ENCODE measurements at places on chromosomes 16 and 17.
A peak's percentile ranks its signal among the peaks of the same experiment; 100 is the strongest.

DNA sequence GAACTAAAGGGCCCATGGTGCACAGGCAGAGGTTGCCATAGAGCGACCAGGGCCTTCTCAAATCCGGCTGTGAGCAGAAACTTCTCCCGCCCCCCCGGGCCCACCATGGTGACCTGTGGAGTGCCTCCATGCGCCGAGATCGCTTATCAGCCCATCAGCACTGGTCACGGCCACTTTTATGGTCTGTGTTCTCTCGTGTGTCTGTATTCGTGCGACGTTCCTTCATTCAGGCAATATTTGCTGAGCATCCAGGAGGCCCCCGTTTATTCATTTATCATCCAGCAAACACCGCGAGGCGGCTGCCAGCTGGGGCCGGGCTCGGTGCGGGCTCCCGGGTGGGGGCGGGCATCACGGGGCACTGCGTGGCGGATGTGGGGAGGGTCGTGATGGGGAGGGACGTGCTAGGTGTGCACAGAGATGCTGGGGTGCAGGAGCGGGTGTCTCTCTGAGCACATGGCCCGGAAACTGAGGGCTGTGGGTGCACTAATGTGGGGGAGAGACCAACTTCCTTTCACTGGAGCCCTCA is 88.0 kb upstream of the CBX4 start:
- DNase-seq: no peak

GRCh38 chr16:63466-63865 is 9.0 kb downstream of the RHBDF1 start:
- no peak for DNase-seq

DNA sequence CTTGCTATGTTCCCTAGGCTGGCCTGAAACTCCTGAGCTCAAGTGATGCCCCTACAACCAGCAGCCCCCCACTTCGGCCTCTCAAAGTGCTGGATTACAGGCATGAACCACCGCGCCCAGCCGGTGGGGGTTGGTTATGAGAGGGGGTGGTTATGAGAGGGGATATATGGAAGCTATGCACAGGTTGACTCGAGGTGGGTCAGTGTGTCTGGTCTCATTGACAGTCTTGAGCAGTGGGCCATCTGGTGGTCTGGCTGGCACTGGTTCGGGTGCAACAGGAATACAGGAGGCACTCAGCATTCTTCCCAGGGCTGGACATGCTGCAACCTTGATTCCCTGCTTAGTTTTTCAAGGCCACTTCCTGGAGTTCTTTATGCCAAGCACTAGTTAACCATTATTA is 5.6 kb upstream of the STX1B start:
- no peak for DNase-seq

GRCh38 chr17:2090804-2091534 is 36.1 kb downstream of the HIC1 start:
- no peak for DNase-seq

DNA sequence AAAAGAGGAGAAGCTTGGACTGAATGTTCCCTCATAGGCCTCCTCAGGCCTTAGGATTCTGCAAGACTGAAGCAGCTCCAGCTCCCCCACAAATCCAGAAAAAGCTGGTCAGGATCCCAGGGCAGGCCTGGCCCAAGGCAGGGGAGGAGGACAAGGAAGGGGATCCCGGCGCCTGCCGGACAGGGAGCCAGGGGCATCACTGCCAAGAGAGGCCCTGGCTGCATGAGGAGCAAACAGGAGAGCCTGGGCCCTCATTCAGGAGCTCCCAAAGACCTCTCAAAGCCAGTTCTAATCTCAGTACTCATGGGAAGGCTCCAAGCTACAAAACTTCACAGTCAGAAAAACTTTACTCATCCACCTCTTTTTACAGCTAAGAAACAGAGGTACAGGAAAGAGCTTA is 67.3 kb downstream of the ZNF423 start:
- DNase-seq: no peak

DNA sequence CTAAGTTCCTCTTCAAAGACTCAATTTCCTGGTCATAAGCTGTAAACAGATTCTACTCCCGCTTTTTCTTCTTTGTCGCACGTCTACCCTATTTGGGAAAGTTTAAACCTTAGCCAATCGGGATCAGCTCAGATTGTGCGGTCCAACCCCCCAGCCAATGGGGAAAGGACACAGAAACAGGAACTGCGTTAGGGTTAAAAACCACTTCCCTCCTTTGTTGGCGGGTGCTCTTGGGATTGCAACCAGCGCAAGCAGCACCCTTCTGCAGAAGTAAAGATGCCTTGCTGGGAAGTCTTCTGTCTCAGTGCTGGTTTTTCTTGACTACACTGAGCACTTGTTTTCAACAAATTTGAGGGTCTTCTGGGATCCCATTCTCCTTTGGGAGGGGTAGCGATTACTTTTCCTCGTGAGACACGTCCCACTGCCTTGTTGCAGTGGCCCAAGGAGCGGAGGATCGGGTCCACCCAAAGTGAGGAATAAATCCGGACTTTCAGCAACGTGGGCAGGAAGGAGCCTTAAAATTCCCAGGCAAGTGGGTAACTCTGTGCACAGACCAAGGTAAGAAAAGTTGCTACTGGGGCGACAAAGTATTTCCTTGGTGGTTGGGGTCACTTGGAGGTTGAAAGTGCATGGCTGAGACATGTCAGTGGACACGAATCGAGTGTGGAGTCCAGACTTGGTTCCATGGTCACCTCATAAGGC is 1.0 kb upstream of the YPEL3 start:
- no peak for DNase-seq

DNA sequence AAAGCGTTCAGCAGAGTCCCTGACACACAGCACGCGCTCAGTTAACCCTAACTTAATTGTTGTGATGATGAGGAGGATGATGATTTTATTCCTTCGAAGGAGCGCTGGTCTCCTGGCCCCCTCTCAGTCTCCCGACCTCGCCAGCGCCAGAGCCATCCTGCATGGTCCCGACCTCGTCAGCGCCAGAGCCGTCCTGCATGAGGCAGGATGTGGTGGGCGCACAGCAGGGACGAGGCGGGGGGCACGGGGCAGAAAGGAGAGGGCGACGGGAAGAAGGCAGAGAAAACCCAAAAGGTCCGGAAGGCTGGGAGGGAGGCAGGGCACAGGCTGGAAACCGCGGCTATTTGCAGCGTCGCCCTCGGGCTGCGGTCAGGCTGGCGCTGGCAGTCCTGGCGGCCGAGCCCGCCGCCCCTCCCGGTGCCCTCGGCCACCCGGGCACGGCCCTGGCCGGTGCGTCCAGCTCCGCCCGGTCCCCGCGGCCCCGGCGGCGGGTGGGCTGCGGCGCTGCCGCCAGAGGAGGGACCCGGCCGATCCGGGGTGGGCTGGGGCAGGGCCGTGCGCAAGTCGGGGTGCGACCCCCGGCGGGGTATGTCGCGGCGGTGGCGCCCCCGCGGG is 3.0 kb upstream of the TAC4 start:
- no peak for DNase-seq

DNA sequence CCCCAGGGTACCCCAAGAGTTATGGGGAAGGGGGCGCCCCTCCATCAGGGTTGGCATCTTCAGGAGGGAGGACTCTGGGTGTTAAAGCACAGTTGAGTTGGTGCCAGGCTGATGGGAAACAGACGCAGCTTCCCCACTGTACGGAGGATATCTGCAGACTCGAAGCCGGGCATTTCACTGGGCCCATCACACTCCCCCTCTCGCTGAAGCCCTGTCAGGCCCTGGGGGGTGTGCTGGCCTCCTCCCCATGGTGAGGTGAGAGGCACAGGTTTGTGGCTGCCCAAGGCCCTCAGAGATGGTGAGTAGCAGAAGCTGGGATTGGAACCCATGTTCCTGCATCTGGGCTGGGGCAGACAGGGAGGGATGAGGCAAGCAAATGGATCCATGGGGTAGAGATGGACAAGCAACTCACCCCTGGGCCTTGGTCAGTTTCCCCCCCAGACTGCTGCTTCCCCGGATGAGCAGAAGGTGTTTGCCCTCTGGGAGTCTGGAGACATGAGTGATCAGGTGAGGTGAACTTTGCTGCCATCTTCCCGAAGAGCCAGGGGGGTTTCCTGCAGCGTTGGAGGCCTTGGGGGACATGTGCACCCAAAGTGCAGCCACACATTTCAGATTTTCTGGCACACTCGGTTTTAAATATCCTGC is 31.0 kb downstream of the POLR3E start:
- no peak for DNase-seq

- no peak for DNase-seq
These were observed 83.3 kb upstream of the TNRC6C start for GRCh38 chr17:77875051-77875780.

DNA sequence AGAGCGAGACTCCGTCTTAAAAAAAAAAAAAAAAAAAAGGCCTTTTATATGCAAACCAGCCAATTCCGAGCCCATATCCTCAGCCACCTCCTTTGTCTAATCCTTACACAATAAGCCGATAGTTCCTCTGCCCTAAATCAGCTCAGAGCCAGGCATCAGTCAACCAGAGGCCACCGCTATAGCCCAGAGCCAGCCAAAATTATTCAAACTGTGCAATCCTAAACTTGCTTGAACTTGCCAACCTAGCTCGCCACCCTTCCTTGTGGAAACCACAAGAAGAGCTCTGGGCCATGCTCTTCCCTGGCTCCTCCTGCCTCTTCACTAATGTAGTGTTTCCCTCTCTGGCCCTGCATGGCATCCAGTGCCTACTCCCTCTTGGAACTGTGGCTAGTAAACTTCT is 17.7 kb downstream of the ITGAL start:
- no peak for DNase-seq

DNA sequence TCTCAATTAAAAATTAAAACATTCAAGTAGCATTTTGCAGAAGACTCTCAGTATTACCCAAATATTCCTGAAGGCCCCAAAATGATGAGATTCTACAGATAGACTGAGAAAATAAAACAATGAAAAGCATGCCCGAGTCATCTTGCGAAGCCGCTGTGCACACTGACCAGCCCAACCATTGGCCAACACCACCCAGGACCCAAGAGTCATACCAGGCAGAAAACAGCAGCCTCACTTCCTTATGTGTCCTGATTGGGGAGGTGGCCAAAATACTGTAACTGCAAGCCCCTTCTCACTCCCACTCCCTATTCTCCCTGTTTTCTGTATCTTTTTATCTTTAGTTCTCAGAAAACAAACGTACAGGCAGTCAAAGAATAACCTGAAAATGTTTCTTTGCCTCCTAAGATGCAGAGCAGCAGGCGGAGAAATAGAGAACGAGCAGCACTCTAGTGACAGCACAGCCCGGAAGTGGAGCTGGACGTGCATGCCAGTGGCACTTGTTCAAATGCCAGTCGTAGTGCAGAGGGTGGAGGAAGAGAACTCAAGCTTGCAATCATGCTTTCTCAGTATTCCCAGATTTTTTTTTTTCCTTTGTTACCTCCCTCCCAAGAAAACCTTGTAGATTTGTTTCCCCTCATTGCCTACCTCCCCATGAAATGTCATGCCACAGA is 182.3 kb upstream of the SOX9 start:
- DNase-seq: no peak

GRCh38 chr17:78862073-78863023 is 21.7 kb upstream of the USP36 start:
- no peak for DNase-seq

DNA sequence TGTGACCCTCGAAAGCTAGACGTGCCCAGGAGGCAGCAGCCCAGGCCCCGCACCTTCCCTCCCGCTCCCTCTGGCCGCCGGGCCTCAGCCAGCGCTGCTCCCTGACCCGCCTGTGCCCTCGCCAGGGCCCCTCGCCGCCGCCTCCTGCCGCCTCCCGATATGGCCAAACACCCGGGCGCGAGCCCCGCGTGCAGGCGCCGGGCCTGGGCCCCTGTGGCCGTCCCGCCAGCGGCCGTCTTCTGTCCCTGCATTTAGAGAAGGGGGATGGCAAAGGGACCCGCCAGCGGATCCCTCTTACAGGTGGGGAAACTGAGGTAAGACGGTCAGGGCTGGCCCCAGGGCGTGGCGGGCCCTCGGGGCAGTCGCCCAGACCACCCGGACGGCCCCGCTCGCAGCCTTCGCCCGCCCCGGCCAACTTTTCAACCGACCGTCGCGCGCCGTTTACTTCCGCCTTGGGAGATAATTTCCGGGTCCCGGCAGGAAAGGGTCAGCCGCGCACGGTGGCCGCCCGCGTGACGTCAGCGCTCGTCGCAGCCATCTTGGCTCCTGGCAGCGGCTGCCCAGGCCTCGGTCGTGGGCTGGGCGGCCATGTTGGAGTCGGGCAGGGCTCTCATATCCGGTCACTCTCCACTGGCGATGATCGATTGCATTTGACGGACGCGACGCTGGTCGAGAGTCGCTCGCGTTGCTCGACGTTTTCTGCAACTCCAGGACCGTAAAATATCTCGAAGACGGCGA is 7.0 kb upstream of the GNG13 start:
- peak; percentile 65 for DNase-seq

DNA sequence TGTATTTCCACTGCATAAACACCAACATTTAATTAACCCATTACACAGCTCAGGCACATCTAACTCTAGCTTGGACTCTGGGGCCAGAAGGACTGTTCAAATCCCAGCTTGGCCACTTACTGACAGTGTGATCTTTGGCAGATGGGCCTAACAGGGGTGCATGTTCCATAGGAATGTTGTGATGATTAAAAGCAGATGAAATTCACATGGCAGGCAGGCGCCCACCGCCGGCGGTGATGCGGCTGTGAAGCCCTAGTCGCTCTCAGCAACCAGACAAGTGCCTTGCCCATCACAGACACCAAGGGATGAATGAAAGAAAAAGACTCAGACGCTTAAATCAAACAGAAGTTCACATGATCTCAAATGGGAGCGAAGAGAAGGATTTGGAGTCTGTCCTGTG is 84.6 kb upstream of the WSB1 start:
- no peak for DNase-seq

DNA sequence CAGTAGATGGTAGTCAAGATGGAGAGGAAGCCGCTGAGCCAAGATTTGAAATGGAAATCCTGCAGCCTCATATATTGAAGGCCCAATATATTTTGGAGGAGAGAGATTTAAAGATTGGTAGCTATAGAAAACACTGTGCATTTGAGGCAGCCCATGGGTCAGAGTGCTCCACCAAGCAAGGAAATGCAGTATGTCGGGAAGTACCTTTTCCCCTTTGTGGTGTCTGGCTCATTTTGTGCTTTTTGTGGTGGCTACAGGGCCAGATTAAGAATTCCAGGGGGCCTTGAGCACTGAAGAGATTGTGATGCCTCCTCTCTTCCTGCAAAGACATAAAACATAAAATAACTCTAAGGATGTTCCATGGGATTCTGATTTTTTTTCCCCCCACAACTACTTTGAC is 39.6 kb downstream of the CDRT15 start:
- no peak for DNase-seq

Measured in activated CD4-positive, alpha-beta T cell treated with anti-CD3 and anti-CD28 coated beads for 1 hour (primary cell).